ENCODE measurements at places on chromosomes 6 and 20.

- DNase-seq = no peak
Observed at GRCh38 chr20:58141496-58141895, 87.0 kb downstream of the ANKRD60 start.

- no peak for DNase-seq
Observed at GRCh38 chr6:35495258-35496035, 1.4 kb downstream of the TEAD3 start.

- no peak for DNase-seq
Observed at GRCh38 chr20:7010527-7010926, 243.0 kb downstream of the BMP2 start.

- no peak for DNase-seq
Observed at GRCh38 chr6:5104667-5105066, 19.5 kb downstream of the PPP1R3G start.

DNA sequence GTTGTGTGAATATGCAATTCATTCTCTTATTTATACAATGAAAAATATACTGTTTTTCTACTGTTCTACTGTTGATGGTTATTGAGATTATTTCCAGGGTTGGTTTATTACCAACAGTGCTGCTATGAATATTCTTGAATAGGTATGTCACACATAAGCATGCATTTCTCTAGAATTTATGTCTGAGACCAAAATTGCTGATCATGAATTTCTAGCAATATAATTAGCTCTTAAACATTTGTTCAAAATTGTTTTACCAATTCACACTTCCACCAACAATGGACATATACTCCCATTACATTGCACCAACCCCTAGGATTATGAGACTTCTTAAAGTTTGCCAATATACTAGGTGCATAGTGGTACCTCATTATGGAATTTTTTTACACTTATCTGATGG is 164.1 kb upstream of the KCNQ5 start:
- DNase-seq = no peak

DNA sequence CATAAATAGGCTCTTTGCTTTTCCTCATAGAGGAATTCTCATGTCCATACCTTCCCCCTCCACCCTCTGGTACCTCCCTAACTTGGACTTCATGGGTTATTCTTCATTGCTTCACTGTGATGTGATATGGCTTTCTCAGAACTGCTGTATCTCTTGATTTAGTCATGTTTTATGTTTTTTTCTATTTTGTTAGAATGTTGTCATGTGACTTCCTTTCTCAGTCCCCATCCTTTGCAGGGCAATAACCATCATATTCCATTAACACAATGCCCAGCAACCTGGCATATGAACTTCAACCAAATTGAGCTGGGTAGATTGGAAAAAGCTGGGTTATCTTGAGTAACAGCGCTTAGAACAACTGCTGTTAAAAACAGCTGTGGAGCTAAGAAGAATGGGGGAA is 190.9 kb upstream of the PRSS16 start:
- DNase-seq = no peak

Measured in urothelium cell line (cell line).